T-helper 1 cell (primary cell): ENCODE measurements at places on chromosomes 1 and 21.

DNA sequence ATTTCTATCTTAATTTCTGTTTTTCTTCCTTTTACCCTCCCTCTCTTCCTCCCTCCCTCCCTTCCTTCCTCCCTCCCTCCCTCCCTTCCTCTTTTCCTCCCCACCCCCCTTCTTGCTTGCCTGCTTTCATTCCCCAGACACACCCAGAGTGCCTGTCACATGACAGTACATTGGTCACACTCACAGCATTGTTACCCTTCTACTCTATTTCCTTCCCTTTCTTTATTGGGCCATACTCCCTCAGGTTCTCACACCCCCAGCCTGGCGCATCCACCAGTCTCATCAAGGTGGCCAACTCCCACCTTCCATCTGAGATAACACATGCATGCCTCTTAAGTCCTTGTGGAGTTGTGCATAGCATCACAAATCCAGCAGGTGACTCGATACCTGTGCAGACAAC is 10.9 kb downstream of the TMPRSS3 start:
- DNase-seq, result no peak

DNA sequence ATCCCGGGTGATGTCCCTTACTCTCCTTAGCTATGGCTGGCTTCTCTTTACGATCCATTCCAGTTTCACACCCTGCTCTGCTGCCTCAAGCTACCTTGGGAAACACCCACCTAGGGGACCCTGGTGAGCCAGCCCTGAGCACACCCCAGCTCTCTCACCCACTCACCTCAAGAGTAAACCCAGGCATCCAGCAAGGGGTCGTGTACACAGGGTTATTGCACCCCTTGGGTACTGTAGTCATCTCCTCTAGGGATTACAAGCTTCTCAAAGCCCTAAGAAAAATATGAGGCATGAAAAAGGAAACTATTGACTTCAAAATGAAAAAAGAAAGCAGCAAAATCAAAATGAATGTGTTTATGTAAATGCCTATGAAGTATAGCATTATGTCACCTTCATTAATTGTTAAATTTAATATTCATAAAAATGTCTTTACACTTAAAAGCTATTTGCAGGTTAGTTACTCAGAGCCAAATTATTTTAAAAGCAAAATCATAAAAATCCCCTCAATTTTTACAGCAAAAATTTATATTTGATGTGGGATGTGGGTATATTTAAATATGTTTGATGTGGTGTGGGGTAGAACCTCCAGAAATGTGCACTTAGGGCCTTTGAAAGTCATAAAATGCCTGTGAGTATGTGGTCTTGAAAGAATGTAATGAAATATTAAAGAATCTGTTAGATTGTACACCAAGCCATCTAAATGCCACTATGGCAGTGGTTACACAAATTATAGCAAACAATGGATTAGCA is 190.3 kb downstream of the C1orf94 start:
- DNase-seq, result no peak

DNA sequence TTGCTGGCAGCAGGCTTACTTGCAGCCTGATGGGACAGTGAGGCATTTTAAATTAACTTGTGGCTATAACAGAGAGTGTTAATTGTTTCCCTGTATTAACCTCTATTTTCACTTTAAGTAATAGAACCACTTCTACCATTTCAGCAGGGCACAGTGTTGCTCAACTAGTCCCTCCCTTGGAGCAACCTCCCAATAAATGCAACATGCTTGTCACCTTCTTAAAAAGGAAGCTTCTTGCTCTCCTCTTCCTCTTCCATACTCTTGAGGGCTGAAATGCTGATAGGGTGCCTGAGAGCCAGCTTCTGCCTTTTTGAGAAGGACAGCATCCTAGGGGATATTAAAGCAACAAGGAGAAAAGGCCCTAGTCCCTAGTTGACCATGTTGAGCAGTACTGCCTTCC is 52.1 kb downstream of the C4BPA start:
- DNase-seq, result no peak

GRCh38 chr1:8752921-8753713 is 64.3 kb downstream of the RERE start:
- DNase-seq, result no peak

DNA sequence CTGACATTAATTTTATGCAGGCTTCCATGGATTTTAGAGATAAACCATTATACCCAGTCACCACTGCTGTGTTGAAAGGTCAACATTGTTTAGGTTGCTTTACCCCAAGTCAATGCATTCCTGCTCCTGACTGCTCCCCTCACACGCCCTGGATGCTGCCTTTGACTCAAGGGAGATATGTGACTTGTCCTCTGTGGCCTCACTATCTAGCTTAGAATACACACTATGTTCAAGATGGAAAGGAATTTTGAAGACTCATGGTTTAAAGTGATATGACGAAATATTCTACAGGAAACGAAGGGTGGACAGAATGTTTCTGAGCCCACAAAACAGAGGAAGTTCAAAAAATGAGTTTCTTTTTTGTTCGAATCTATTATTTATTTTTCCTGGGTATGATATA is 170.4 kb upstream of the NR5A2 start:
- DNase-seq, result no peak

DNA sequence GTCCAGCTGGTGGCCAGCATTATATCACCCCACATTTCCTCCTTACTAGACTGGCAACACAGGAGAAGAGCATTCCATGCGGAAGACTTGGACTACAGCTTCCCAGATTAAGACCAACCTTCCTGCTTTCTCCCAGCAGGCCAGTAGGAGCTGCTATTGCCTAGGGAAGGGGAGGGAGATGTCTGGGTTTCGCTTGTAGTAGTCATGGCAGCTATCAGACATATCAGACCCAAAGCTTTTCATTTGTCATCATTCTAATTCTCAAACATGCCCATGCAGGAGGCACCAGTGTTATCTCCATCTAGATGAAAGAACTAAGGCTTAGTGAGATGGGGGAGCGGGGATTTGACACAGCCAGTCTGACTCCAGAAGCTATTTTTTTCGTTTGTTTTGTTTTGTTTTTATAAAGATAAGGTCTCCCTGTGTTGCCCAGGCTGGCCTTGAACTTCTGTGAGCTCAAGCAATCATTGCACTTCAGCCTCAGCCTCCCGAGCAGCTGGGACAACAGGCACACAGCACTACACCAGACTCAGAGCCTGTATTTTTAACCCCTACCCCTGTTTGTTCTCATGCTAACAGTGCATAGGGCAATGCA is 4.5 kb downstream of the PLA2G2A start:
- DNase-seq, result no peak

DNA sequence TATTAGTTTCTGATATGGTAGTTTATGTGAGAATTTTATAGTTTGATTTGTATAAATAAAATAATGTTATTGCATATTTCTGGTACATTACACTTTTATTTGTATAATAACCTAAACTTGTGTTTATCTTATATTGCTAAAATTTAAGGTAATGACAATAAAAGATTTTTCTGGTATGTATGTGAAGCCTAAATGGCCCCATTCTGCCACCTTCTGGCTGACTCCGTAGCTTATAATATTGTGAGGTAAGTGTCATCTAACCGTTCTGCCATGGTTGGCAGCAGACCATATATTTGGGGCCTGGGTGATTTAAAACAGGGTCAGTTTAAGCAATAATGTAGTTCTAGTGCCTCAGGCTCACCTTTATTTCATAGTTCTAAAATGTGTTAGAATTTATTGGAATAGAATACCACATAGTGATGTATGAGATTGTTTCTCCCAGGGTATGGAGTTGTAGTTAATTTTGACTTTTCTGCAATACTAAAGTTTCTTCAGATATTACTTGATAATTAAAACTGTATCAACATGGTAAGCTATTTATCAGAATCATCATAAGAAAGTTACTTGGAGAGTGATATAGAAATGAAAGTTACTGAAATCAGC is 21.2 kb upstream of the PRKACB start:
- DNase-seq, result peak; percentile 19

DNA sequence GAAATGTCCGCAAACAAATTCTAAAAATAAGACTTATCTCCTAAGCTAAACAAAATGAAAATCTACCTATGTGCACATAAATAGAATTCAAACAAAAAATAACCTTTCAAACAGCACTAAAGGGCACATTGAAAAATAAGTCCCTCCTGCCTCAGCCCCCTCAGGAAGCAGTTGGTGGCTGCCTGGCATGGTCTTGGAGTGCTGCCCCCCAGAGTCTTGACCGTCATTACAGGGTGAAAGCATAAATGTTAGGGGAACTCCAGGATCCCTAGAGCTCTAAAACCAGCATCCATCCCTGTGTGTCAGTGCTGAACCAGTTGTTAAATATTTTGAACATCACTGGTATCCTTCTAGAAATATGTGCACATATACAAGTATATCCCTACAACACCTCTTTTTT is 6.5 kb upstream of the NPL start:
- no peak for DNase-seq

- DNase-seq, result no peak
These were observed 189.9 kb downstream of the FOXD2 start for GRCh38 chr1:47627471-47628370.

DNA sequence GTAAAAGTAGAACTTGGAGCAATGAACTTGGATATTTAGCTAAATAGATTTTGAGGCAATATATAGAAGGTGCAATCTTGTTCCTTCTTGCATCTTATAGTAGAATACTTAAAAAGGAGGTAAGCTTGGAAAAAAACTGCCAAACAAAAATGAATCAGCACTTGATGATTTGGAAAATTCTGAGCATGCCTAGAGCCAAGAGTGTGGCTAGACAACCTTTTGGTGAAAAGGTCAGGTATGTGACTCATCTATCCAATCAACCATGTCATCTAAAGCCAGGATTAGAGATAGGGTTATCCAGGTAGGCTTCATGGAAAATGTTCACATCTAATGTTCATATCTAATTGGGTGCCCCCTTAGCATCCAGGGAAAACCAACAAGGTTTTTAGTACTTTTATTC is 515.0 kb downstream of the COL11A1 start:
- DNase-seq, result no peak

DNA sequence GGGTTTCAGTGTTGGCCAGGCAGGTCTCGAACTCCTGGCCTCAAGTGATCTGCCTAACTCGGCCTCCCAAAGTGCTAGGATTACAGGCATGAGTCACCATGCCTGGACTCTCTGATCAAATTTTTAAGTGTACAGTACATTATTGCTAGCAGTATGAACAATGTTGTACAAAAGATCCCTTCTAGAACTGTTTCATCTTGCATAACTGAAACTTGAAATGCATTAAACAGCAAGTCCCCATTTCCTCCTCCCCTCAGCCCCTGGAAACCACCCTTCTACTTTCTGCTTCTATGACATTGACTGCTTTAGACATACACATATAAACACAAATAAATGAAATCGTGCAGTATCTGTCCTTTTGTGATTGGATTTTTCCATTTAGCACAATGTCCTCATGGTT is 463.4 kb downstream of the PTPRC start:
- DNase-seq, result no peak

DNA sequence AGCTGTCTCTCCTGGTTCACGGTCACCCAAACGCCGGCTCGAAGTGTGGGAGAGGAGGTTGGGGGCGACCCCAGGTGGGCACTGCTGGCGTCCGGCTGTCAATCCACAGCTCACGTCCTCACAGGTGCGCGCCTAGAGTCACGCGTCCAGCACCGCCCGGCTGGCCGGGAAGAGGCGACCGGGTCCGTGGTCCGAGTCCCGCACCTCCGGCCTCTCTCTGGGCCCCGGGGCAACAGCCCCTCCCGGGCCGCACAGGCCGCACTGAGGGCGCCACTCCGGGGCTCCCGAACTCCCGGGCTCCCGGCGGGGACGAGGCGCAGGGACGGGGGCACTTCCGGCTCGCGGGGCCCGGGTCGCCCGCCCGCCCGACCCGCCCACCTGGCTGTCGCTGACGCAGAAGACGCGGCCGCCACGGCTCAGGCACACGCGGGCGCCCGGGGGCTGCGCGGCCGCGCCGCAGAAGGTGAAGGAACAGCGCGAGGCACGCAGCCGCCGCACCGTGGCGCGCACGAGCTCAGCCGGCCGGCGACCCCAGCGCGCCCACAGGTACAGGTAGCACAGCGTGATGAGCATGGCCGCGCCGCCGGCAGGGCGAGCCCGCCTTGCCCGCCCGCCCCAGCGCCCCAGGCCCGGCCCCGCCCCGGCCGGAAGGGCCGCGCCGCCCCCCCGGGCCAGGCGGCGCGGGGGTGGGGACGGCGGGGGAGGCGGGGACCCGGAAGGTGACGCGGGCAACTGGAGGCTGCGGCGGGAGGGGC is at the start of gene HLCS:
Gene HLCS (minus strand): TSS at position 604 of the 755 bp plus-strand sequence. CDS start 31 bp downstream, at position 573.
- DNase-seq, result peak; percentile 57

DNA sequence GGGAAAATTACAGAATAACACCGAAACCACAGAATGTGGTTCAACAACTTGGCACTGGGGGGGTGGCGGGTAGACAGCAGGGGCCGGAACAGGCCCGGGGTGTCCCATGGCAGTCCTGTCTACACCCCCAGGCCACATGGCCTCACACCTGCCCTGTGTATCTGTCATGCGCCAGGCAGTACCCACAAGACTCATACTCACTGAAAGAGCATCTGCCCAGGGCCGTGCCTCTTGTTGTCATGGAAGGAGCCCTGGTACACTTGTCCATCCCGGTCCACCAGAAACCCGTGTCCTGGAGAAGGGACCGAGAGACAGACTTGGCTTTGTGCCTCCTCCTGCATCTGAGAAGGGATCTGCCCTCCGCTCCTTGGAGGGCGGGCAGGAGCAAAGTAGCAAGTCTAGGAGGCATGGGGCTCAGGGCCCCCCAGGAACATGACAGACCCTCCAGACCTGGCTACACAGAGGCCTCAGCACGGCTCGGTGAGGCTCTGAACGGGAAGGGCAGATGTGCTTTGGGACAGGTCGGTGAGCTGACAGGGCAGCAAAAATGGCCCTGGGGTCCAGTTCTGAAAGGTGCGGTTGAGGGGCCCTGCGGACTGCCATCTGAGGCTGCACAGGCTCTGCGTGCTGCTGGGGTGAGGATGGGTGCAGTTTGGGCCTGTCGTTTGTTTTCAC is 5.6 kb downstream of the MORN1 start:
- no peak for DNase-seq
